Caki2 (cell line): ENCODE measurements at places on chromosomes 16 and 17.

- no peak for DNase-seq
Measured at GRCh38 chr16:79021991-79022630, 578.4 kb downstream of the MAF start.

DNA sequence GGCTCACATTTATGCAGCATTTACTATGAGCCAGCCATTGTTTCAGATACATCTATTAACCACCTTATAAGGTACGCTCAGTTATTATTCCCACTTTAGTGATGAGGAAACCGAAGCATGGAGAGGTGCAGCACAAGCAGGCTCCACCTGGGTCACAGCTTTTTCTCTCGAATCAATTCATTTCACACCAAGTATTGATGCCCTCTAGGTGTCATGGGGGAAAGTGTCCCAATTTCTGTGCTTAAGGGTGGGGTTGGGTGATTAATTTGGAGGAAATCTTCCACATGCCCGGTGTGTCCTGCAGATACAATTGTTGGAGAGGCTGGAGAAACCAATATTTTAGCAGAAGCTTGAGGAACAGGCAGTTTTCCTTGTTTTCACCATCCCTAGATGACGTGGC, 62.7 kb upstream of the DNAJA2 start:
- no peak for DNase-seq

- no peak for DNase-seq
Measured at GRCh38 chr17:81510785-81511553, 1.6 kb downstream of the ACTG1 start.

DNA sequence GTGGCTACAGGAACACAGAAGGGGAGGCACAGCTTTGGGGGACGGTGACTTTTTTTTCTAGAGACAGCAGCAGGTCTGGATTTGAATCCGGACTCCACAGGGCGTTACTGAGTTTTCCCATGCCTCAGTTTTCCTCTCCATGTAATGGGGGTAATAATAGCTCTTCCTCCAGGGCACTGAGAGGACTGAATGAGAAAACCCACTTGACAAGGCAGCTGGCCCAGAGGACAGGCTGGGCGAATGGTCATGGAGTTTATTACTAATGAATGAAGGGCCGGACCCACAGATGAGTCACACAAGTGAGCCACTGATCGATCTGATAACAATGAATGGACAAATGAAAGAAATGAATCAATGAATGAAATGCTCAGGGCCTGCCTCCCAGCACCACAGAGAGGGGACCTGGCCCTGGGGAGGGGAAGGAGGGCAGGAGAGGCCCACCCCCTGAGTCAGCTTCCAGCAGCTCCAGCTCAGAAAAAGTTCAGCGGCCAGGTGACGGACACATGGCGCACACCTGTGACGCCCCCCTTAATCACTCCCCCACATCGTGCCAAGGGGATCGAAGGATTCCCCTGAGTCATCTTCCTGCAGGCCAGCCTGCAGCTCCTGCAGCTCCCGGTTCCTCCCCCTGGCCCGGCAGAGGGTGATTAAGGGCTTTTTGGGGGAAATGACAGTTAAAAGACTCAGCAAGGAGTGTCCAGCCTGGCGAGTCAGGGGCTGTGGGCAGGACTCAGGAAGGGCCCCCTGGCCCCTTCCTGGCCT, 54.3 kb downstream of the SOCS1 start:
- DNase-seq, result peak; percentile 84

- DNase-seq, result peak; percentile 49
Measured at GRCh38 chr17:11644265-11645212, 46.3 kb downstream of the DNAH9 start.

DNA sequence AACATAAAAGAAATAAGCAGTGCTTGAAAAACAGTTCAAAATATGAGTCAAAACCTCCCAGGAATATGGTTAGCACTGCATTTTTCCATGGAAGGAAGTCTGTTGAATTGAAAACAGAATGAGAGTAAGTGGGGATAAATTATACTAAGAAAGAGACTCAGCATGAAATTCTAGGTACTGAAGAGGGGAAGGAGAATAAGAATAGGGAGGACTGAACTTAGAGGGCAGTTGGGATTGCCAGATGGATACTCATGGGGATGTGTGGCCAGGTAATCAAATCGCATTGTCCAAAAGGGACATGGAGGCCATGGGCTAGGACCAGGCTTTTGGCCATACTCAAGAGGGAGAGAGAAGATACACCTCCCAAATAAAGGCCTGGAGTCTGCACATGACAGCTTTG, 247.9 kb downstream of the CDH13 start:
- DNase-seq, result no peak

DNA sequence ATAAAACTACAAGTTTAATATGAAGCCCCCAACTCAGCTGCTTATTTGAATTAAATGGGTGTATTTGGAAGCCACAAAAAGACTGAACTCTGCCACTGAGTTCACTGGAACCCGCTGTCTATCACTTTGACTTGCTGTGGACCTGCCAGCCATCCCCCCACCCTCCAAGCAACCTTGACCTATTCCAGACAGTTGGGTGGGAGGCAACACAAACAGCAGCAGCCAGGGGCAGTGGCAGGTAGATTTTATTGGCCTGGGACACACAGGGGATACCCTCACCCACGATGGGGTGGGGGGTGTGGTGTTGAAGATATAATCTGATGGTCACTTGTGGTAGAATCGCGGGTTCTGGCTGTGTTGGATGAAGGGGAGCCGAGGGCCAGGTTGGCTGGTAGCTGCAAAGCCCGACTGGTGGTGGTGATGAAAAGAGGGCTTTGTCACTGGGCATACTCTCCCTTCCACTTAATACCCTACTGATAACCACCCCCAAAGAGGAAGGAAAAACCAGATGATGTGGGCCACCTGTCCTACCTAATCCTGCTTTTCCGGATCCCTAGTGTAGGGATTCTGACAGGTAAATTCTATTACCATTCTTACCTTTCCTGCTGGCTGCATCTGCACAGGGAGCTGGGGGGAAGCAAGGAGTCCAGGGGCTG, 2.6 kb downstream of the GPS2 start:
- no peak for DNase-seq

DNA sequence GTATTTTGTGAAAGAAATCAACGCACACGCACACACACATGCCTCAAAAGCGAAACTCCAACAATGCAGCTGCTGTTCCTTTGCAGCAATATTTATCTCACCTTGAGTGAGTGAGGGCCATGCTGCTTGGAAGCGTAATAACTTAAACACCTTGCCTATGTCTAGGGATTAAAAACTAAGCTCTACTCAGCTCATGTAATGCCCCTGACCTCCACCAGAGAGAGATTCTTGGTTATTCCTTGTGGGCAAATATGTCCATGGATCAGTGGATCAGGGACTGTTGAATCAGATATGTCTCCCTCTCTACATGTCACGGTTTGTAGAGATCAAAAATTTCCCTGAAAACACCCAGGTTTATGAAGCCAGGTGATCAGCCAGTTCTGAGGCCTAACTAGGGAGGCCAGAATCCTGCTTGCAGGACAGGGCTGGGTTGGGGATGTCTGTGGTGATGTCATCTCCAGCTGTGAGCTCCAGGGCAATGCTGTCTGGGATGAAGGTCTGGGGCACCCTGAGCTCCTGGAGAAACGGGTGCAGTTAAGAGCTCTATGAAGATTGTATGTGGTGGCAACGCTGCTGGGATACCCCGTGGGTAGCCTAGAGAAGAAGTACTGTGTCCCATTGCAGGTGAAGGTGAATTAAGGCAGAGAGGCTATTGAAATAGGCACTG, 149.4 kb downstream of the KCNJ12 start:
- no peak for DNase-seq

- no peak for DNase-seq
Measured at GRCh38 chr16:740459-740763, 386 bp downstream of the CIAO3 start.

GRCh38 chr17:83056583-83057396, 22.6 kb upstream of the METRNL start:
- DNase-seq, result peak; percentile 51

DNA sequence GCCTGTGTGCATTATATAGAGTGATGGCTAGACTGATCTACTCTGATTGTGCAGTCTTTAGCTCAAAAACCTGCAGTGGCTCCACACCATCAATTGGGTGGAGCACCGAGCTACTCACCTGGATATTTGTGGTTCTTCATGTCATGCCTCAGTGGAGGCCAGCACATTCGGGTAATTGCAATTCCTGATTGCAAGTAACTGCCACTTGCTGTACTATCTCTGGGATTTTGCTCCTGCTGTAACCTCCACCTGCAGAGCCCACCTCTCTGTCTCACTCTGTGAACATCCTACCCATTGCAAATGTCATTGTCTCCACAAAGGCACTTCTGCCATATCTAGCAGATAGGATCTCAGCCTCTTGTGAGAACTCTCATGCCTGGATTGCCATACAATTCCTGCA, 1.7 kb upstream of the CCL1 start:
- DNase-seq, result no peak

DNA sequence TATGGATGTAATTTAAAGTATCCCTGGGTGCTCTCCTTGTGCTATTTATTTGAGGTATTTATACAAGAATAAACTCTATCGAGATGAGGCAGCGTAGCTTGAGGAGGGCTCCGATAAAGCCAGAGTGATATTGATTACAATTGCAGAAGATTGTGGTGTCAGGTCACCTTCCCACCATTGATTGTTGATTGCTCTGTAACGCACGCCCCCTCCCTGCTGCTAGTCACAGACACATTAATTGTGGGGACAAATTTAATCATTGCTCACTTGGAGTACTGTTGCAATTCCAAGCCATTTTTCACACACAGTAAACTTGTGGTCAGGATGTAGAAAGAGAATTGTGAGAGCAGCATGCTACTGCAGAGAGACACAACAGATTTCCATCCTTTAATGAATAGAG, 75.4 kb downstream of the IRX3 start:
- no peak for DNase-seq

- DNase-seq, result no peak
Measured at GRCh38 chr17:79587945-79588344, 22.9 kb downstream of the RBFOX3 start.

GRCh38 chr16:2157480-2158261, 2.1 kb downstream of the TRAF7 start:
- DNase-seq, result no peak

GRCh38 chr16:3051494-3051893, 5.1 kb downstream of the MMP25 start:
- no peak for DNase-seq

- DNase-seq, result no peak
Measured at GRCh38 chr17:58309918-58310259, 18.7 kb downstream of the TSPOAP1 start.

GRCh38 chr16:88468275-88469129, 15.4 kb downstream of the ZFPM1 start:
- DNase-seq, result peak; percentile 80

DNA sequence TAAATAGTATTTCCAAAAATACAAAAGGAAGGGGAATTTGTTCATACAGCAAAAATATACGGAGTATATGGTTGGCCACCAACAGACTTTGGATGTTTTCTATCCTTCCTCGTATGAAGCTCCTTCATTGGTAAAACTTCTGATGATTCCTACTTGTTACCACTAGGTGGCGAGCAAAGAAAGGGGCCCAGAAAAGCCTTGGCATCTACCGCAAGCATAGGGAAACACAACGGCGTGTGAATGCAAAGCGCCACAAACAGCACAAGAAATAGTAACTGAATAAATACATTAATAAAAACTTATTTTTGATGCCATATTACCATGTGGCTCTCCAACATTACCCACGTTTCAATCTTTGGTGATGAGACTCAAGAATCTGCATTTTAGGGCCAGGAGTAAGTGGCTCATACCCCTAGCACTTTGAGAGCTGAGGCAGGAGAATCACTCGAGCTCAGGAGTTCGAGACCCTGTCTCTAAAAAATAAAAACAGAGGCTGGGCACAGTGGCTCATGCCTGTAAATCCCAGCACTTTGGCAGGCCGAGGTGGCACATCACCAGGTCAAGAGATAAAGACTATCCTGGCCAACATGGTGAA, 34.5 kb downstream of the YWHAE start:
- peak; percentile 55 for DNase-seq

GRCh38 chr17:51435171-51435552, 174.8 kb downstream of the UTP18 start:
- DNase-seq, result no peak

GRCh38 chr17:41153856-41154255, 4.2 kb upstream of the KRTAP4-5 start:
- no peak for DNase-seq

GRCh38 chr17:41322094-41322902, 6.8 kb upstream of the KRTAP17-1 start:
- DNase-seq, result peak; percentile 70

DNA sequence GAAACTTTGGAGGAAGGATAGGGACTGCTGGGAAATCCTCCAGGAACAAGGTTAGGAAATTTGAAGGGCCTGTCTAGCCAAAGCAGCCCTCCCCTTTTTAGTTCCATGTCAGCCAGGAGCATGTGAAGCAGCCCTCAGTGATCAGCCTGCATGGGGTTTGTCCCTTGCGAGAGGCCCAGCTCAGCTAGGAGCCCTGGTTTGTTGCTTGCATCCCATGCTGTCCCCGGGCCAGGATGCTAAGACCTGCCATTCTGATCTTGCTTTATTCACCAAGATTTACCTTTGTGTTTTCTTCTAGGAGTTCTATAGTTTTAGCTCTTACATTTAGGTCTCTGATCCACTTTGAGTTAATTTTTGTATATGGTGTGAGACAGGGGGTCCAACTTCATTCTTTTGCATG, 27.6 kb downstream of the CLUAP1 start:
- no peak for DNase-seq

GRCh38 chr16:79599256-79599836, 1.2 kb downstream of the MAF start:
- DNase-seq, result no peak

DNA sequence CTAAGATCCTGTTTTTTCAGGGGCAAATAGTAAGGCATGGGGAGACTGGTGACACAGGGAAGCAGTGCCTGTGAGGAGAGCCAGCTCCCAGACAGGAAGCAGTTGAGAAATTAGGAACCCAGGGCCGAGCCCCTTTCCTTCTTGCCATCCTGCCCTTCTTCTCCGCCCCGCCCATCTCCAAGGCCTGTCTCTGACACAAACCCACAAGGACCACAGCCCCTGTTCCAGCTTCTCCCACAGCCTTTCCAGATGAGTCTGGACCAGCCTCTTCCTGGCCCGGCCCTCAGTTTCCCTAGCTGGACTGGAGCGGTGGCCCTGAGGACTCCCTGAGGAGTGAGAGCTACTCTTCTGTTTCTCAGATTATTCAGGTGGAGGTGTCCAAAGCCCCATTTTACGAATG, 9.9 kb downstream of the CCDC102A start:
- DNase-seq, result no peak

- peak; percentile 80 for DNase-seq
Measured at GRCh38 chr16:73071131-73071940, 23.4 kb upstream of the ZFHX3 start.

DNA sequence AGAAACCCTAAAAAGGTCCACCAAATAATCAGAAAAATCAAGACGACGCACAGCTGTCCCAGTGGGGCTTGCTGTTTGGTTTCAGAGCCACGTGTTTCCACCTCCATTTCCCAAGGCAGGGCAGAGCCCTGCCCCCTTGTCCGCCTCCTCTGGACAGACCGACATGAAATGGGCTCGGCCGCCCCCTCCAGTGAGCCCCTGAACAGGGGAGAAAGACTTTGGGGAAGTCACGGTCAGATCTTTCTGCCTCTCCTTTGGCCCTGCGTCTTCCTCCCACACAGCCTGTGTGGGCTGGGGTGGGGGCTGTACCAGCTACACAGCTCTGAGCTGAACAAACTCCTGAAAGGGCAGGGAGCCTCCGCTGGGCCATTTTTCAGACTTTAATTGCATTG, 230.7 kb downstream of the ENGASE start:
- DNase-seq, result no peak

GRCh38 chr16:57996406-57997175, 3.9 kb downstream of the ZNF319 start:
- no peak for DNase-seq

- peak; percentile 22 for DNase-seq
Measured at GRCh38 chr16:51374346-51374745, 223.3 kb upstream of the SALL1 start.
